ENCODE measurements at places on chromosomes 5 and 9.

- no peak for DNase-seq
Observed at GRCh38 chr9:28059192-28059591, 485.9 kb upstream of the C9orf72 start.

- DNase-seq, result no peak
Observed at GRCh38 chr5:127306647-127307046, 16.1 kb downstream of the MEGF10 start.

- no peak for DNase-seq
Observed at GRCh38 chr5:5678909-5679308, 256.4 kb downstream of the ICE1 start.

GRCh38 chr5:7902666-7903625 lies 34.0 kb downstream of the MTRR start:
- no peak for DNase-seq

- no peak for DNase-seq
Observed at GRCh38 chr5:37247036-37247435, 2.1 kb downstream of the CPLANE1 start.

DNA sequence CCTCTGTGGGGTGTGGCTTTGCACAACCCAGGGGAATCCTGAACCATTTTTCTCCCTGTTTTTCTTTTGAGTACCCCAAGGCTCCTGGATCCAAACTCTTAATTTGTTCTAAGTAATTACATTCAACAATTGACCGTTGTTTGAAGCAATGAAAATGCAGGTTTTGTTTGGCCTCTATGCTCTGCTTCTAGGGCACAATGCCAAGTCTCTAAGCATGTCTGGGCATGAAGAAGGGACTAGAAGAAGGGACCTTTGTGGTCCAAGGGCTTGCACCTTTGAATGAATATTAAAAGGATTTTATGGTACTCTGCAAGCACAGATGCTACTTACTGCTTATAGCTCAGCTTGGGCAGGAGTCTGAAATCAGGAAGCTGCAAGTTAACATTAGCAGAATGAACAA lies 6.6 kb upstream of the ENC1 start:
- no peak for DNase-seq

GRCh38 chr5:176809544-176810080 lies 747 bp upstream of the UNC5A start:
- DNase-seq, result peak; percentile 55

DNA sequence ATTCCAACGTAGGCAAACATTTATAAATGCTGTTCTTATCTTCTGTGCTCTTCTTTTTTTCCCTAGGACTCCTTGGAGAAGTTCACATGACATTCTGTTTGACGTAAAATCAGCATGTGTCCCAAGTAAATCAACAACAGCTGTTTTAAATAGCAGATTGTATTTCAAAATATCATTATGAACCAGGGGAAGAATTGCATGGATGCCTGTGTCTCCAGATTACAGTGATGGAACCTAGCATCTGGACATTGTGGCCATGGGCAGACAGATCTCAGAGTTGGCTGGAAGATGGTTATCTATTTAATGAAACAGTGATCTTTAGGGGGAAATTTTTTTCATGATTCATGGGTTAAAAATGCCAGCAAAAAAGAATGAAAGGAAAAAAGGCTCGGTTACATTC lies 222.0 kb downstream of the MAN2A1 start:
- no peak for DNase-seq

GRCh38 chr5:158634714-158635113 lies 465.0 kb downstream of the EBF1 start:
- no peak for DNase-seq

DNA sequence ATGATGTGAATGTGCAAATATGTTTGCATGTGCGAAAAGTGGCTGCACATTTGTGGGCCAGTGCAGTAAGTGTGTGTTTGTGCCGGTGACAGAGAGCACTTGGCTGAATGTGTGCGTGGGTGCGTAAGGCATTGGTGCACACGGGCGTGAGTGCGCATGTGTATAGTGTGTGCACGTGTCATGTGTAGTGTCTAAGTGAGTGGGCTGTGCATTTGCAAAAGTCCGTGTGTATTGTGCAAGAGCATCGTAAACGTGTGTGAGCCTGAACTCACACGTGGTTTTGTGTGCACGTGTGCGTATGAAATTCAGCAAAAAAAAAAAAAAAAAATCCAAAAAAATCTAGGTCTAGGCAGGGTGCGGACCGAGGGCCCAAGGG lies 6.5 kb upstream of the EBF1 start:
- no peak for DNase-seq

DNA sequence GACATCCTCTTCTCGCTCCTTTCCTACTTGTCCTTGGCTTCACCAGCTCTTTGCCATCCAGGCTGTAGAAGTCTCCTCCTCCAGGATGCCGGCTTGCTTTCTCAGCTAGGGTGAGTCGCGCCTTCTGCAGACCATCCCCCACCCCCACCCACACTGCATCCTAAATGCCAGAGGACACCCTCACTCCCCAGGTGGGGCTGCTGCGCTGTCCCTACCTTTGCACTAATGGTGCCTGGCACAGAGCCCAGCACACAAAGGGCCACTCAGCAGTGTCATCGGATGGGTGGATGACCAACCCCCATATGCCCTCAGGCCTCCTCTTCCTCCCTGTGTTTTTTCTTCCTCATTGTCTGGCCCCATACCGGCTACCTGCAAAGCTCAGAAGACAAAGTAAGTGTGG lies 14.8 kb downstream of the IL9 start:
- no peak for DNase-seq

- DNase-seq, result no peak
Observed at GRCh38 chr9:17031546-17031945, 103.3 kb upstream of the CNTLN start.

DNA sequence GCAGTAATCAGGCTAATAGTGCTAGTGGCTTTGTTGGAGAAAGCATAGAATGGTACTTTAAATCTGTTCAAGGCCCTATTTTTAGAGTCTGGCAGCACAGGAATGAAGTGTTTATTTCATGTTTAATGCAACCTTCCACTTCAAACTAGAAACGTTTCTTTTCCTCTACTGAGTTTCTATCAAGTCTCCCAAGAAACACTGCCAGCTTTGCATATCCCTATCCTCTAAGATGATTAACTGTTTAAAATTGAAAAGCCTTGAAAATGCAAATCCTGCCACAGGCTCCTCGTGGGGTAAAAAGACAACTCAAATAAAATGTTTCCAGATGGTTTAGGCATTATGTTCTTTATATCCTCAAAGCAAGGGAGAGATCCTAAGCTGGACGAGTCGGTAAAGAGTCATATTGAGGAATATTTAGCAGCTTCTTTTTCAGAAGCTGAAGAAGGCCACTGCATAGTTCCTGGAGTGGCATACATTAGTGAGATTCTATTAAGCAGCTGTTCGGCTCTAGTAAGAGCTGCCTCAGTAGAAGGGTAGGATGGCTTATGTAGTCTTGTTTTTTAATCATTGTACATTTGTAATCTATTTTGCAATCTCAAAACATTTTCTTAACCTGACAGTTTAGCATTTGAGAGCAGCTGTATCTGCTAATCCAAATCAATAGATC lies 251.2 kb downstream of the CHSY3 start:
- no peak for DNase-seq

- DNase-seq, result no peak
Observed at GRCh38 chr9:112188884-112189283, 13.8 kb upstream of the SUSD1 start.

GRCh38 chr5:74519679-74520078 lies 120.8 kb downstream of the ENC1 start:
- no peak for DNase-seq

DNA sequence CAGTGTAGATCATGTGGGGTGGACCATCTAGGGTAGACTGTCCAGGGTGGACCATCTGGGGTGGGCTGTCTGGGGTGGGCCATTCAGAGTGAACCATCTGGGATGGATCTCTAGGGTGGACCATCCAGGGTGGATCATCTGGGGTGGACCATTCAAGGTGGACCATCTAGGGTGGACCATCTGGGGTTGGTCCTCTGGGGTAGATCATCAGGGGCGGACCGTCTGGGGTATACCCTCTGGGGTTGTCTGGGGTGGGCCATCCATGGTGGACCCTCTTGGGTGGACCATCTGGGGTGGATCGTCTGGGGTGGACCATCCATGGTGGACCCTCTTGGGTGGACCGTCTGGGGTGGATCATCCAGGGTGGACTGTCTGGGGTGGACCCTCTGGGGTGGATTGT lies 64.3 kb downstream of the KCNT1 start:
- no peak for DNase-seq

DNA sequence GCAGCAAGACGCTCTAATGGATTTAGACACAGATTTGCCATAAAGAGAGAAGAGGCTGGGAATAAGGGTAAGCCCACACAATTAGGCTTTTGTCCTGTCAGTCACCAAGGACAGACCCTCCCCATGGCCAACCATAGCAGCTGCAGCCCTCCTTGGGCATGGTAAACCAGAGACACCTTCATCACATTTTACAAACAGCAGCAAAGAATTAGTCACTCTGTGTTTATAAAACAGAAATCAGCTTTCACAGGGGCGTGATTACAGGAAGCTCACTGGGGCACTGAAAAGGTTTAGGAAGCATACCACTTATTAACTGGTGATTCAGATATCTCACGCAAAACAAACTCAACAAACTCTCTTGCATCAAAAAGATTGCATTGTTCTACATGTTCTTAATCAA lies 37.3 kb upstream of the ZNF622 start:
- no peak for DNase-seq

GRCh38 chr5:83644301-83644700 lies 76.4 kb downstream of the HAPLN1 start:
- no peak for DNase-seq

- no peak for DNase-seq
Observed at GRCh38 chr9:134712926-134713325, 71.3 kb downstream of the COL5A1 start.

- DNase-seq, result no peak
Observed at GRCh38 chr5:33260098-33260497, 180.7 kb upstream of the TARS1 start.

DNA sequence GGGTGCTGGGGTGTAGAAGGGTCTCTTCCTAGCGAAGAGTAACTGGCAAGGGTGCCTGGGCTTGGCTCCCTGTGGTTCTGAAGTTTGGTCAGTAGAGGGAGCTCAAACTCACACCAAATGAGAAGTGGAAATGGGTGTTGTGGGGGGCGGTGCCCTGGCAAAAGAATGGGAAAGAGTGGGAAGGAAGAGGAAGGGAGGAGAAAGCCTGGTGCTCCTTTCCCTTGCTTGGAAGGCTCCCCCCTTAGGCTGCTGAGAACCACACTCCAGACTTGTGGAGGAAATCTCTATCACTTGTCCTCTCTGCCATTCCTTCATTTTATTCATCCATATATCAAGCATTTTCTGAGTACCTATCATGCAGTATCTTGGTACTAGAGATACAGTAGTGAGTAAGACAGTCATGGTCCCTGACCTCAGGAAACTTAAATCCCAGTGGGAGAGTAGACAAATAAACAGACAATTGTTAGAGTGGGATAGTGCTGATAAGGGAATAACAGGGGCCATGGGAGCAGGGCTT lies 13.0 kb downstream of the SLC4A9 start:
- DNase-seq, result peak; percentile 60

DNA sequence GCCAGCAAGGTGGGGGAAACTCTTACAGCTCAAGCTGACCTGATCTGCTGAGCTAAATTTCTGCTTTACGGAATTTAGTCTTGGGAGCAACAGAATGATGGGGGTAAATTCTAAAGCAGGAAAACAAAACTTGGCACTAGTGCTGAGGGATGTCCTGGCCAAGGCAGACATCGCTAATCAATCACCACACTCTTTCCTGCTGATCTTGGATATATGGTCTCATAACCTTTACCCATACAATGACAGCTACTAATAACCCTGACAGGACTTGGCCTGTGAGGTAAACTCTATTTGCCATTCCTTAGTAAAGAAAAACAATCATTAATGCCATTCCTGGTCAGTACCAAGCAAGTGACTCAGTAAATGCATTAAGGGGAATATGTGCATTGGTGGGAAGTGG lies 51.5 kb downstream of the PPARGC1B start:
- no peak for DNase-seq

GRCh38 chr5:134874831-134875655 lies 872 bp downstream of the TXNDC15 start:
- peak; percentile 28 for DNase-seq

DNA sequence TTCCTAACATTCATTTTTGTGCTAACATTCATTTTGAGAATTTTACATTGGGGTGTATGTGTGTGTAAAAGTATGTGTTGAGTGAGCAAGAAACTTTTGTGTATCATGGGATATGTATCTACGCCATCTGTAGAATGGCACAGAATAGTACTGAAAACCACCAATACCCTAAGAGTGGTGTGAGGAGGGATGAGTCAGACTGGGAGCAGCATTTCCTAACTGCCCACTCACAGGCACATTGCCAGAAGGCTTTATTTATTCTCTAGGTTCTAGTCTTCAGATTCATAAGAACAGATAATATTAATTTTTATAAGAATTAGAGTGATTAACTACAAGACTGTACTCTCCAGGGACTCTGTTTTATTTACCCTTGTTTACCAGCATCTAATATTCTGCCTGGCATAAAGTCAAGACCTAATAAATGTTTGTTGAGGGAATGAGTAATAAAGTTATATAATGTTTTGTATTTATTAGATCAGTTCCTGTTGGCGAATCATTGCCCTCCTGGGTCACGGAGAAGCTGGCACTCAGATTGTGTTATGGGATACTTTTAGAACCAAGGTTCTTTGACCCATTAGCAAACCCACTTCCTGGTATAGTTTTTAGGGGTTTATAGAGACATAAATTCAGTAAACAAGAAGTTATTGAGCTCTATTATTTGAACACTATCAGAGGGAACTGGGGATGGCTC lies 159.1 kb upstream of the PPP2R2B start:
- no peak for DNase-seq

DNA sequence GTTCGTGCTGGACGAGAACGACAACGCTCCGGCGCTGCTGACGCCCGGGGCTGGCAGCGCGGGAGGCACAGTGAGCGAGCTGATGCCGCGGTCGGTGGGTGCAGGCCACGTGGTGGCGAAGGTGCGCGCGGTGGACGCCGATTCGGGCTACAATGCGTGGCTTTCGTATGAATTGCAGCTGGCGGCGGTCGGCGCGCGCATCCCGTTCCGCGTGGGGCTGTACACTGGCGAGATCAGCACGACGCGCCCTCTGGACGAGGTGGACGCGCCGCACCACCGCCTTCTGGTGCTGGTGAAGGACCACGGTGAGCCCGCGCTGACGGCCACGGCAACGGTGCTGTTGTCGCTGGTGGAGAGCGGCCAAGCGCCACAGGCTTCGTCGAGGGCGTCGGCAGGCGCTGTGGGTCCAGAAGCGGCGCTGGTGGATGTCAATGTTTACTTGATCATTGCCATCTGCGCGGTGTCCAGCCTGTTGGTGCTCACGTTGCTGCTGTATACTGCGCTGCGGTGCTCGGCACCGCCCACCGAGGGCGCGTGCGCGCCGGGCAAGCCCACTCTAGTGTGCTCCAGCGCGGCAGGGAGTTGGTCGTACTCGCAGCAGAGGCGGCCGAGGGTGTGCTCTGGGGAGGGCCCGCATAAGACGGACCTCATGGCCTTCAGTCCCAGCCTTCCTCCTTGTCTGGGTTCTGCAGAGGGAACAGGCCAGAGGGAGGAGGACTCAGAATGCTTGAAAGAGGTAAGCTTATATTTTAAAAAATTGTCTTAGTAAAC lies 2.2 kb downstream of the PCDHA13 start:
- DNase-seq, result no peak

DNA sequence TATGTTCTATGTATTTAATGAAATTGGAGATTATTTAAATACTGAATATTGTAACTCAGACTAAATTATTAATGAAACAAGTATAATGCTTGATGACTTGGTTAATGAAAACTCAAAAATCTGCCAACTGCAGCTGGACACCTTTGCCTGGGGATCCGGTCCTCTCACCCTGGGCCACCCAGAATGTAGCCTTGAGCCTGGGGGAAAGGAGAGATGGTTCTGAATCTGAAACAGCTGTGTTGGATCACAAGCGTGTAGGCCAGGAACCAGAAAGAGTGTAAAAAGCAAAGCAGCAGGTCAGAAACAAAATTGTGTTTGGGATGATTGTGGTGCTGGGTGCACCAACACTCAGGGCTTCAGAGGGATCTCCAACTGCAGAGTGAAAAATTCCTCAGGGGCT lies 38.5 kb downstream of the ADAMTS16 start:
- no peak for DNase-seq

All from HuH-7 (cell line).